NCI-H1417 treated with DMSO at 0.1 percent for 48 hours (cell line): ENCODE measurements at places on chromosomes 1 and 21.

- DNase-seq, result no peak
Measured at GRCh38 chr1:64766429-64766828, 21.6 kb downstream of the RAVER2 start.

DNA sequence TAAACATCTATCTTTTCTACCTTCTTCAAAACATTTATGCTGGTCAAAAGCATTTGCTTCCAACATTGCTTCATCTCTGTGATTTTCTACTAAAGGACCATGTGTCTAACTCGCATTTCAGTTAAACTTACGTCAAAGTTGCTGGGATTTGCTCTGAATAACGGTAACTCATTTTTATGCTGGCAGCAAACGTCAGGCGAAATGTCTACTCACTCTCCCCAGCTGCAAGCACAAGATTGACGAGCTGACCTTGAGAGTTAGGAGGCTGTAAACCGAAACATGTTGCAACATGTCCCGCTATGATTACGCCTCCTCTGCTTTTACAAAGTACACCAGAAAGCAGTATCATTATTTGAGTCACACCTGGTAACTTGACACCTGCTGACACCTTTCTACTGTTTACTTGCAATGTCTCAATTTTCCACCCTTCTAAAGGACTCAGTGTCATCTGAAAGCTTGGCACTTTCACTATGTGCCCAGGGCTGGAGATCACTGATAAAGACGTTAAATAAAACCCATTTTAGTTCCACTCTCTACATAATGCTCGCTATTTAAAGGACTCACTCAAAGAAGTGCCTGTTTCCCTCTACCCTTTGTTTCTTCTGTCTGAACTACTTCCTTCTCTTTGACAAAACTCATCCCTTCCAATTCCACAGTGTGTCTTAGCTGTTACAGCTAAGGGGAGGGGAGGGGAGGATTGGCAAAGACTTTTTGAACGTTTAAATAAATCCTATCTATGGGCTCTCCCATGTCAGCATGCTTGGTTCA, 111.9 kb downstream of the PTPN14 start:
- peak; percentile 67 for DNase-seq

GRCh38 chr21:42236014-42236413, 17.1 kb downstream of the ABCG1 start:
- DNase-seq, result no peak

GRCh38 chr1:86356247-86356646, 39.9 kb downstream of the ODF2L start:
- no peak for DNase-seq

DNA sequence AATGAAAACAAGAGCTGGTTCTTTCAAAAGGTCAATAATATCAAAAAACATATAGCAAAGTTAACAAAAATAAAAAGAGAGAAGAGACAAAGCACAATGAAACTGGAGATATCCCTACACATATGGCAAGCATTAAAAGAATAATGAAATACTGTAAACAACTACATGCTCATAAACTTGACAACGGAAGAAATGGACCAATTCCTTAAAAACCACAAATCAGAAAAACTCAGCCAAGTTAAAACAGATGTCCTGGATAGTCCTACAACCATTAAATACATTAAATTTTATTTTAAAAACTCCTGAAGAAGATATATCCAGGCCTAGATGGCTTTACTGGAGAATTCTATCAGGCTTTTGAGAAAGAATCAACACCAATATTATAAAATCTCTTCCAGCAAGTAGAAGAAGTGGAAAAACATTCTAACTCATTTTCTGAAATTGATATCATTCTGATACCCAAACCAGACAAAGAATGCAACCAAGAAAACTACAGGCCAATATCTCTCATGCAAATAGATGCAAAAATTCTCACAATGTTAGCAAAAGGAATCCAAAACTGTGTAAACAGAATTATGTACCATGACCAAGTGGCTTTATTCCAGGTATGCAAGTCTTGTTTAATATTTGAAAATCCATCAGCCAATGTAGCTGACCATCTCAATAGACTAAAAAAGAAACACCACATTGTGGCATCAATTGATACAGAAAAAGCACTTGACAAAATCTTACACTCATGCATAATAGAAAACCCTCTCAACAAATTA, 56.1 kb upstream of the LRRC7 start:
- no peak for DNase-seq

DNA sequence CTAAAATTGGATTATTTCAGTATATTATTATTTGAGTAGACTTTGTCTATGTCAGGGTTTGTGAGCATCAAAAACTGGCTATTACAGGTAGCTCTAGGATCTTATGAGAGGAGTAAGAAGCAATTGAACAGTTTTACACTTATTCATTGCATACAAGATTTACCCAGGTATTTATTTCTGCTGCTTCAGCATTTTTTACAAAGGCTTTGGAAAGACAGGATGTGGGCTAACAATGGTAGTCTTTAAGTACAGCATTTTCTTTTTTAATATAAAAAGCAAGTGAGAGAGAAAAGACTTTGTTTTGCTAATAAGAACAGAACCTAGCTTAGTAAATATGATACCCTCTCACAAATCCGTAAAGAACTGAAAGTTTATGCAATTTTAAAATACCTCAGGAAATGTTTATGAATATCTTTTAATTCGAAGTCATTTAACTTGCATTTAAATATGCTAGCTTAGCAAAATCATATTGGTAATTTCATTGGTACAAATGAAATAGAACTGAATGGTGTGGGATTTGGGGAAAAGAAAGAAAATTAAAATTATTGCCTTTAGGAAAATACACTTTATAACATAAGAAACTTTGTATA, 32.1 kb upstream of the RGS18 start:
- DNase-seq, result no peak

DNA sequence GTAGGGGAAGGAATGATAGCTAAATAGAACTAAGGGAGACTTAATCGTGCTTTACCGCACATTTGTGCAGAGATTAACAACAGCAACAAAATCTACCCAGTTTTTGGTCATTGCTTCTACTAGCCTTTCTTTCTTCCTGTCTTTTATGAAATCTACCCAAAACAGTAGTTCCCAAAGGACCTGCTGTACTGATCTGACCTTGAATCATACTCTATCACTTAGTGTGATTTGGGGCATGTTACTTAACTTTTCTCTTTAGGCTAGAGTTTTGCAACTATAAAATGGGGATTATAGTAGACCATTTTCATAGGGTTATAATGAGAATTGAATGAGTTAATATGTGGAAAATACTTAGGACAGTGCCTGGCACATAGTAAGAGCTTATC, 30.5 kb upstream of the MACF1 start:
- no peak for DNase-seq

GRCh38 chr21:15000081-15000480, 64.7 kb downstream of the NRIP1 start:
- no peak for DNase-seq

DNA sequence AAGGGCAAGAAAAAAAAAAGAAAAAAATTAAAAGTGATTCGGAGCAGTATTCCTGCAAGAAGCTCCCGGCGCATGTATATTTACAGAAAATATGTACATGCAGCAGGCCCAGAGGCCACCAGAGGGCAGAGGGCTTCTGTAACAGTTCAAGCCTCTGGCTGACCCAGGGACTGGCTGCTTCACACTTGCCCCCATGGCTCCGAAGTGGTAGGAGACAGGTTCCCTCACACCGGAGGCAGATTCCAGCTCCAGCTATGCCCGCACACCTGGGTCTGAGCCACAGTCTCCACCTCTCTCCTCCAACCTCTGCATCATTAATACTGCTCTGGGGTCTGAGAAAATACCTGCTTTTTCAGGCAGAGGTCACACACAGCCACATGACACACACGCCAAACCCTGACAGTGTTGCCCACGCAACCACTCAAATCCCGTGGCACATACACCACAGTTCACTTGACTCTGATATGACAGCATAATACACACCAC, 2.2 kb upstream of the ARHGAP30 start:
- DNase-seq, result no peak

- DNase-seq, result no peak
Measured at GRCh38 chr1:170562646-170563338, 30.8 kb downstream of the GORAB start.

DNA sequence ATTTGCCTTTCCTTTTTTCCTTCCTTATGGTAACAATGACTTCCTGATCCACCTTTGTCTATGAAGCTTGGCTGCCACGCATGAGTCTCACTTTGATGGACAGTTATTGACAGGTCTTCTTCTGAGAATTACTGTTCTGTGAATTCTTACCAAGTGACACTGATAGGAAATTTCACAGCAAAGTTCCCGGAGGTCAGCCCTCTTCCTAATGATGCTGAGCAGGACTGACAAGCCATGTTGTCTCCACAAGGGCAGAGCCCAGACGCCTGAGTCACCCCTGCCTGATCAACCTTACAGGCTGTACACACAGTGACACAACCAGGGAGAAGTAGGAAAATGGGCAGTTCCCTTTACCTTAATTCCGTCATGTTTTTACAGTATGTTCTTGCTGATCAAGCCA, 44.2 kb downstream of the ZC3H11B start:
- DNase-seq, result no peak

DNA sequence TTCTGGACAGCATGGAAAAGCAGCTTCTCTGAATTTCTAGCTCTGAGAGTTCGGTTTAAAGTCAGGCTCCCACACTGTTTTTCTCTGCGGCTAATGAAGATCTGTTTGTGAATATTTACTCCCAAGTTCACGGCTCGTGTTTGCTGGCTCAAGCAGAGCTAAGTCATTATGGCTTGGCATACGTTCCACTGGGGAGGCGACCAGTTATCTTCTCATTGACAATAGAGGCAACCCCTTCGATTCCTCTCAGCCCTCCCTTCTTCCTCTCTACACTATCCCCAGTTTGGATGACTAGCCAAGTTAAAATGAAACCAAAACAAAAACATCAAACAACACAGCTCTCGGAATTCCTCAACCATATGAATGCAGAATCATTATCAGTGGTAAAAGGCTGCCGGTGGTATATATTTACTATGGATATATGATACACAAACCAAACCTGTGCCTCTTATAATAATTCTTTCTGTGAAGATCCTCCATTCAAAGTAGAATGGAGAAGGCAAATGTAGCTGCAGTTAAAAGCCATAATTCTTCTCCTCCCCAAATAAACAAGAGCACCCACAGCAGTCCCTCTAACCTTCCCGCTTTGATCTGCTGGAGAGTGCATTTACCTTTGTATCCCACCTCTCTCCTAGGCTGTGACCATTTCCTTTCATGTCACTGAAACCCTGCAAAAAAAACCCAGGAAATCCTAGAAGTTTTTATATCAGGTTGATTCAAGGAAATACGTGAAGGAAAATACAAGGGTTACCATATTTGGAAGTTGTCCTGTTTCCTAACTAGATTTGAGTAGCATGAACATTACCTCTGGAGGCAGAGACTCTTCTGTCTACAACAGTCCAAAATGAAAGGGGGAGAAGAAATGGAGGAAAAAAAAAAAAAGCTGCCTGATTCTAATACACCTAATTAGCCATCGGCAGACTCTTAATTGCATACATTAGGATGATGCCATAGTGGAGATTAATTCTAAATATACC, 108.3 kb upstream of the USH2A start:
- DNase-seq, result no peak

- DNase-seq, result no peak
Measured at GRCh38 chr1:194830387-194830786, 1644.0 kb upstream of the B3GALT2 start.

- DNase-seq, result no peak
Measured at GRCh38 chr21:45642122-45642813, 1.3 kb upstream of the PCBP3 start.

DNA sequence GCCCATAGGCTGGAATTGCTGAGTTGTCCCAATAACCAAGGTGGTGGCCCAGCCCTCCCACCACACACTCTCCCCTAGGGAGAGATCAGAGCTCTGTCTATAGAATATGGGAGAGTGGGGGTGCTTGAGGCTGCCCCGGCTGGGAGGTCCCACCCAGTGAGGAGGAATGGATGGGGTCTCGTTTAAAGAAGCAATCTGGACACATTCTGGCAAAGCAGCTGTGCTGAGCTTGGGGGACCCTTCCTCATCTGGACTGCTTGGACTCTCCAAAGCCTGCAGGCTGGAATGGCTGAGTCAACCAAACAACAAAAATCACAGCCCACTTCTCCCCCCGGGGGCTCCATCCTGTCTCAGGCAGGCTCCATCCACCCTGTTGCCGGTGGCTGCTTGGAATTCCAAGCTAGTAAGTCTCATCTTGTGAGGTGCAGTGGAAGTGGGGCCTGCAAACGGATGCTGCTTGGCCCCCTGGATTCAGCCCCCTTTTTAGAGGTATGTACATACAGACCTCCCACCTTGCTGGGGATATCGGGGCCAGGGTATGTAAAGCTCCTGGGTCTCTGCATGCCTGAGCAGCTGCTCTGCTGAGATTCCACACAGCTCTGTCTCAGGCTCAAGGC, 67.1 kb upstream of the FAM78B start:
- DNase-seq, result no peak

DNA sequence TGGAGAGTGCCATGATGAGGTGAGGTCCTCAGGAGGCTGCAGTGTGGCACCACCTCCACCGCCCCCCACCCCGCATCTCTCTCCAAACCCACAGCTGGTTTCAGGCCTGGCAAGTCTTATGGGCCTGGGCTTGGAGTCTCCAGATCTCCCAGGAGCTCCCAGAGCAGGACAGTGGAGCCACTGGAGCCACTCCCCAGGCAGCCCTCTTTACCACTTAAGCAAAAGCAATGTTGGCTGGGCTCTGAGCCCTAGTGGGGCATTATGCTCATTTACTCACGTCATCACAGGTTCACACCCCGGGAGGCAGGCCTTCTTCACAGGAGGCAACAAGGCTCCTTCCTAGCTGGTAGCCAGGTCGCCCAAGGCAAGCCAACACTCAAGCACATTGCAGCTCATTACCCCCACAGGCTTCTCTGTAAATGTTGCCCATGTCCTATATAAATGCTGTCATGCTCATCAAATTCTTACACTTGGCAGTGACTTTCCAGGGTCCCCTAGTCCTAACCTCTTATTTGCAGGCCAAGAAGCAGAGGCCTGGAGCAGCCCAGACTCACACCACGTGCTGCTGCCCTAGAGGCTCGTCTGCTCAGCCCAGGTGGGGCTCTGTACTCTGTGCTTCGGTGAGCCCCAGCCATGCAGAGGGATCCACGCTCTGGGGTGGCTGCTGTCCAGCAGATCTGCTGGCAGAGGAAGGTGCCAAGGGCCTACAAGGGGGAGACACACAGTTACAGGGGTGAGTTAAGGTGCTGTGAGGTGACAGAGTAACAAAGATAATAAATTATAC, 459.3 kb downstream of the MATN1 start:
- no peak for DNase-seq

GRCh38 chr1:189868021-189868420, 609.6 kb downstream of the BRINP3 start:
- DNase-seq, result no peak

GRCh38 chr1:184061396-184062003, 10.0 kb downstream of the TSEN15 start:
- no peak for DNase-seq

GRCh38 chr21:42062236-42063022, 8.7 kb upstream of the UMODL1 start:
- no peak for DNase-seq

- no peak for DNase-seq
Measured at GRCh38 chr1:183761871-183762270, 43.0 kb upstream of the RGL1 start.

GRCh38 chr1:117902944-117903343, 26.5 kb downstream of the GDAP2 start:
- DNase-seq, result no peak

DNA sequence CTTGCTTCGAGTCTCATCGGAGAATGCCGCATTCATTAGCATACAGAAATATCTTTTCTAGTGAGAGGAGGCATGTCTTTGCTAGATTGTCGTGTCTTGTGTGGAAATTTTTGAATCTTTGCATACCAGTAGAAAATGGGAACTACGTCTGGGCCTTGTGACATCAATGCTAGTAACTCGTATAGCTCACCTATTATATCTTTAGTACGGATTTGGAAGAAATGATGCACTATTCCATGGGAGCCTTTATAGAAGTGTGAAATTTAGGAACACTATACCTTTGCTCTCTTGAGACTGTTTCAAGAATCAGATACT, 835 bp downstream of the UHMK1 start:
- DNase-seq, result no peak

- DNase-seq, result no peak
Measured at GRCh38 chr21:43289966-43290365, 121.2 kb downstream of the CRYAA start.
